ENCODE measurements at places on chromosomes 7 and 10.

- DNase-seq: no peak
These were observed 135.1 kb downstream of the DPY19L1 start for GRCh38 chr7:34902182-34902581.

GRCh38 chr10:89633484-89633883, 11.6 kb downstream of the PANK1 start:
- DNase-seq: no peak

DNA sequence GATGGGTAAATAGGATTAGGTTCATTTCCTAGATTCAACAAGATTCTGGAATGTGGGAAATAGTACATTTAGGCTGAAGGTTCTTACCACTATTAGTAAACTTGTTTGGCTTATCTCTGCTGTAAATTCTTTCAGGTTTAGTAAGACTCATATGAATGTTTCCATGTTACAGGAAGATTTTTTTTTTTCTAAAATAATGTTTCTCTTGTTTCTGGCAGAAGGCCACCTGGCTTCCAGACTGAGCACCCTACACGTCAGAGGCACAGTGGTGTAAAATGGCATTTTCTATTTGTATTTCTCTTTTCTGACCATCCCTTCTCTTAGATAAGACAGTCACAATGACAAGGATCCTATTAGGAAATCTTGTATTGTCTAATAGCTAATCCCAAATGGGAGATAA, 22.7 kb upstream of the AASS start:
- no peak for DNase-seq

DNA sequence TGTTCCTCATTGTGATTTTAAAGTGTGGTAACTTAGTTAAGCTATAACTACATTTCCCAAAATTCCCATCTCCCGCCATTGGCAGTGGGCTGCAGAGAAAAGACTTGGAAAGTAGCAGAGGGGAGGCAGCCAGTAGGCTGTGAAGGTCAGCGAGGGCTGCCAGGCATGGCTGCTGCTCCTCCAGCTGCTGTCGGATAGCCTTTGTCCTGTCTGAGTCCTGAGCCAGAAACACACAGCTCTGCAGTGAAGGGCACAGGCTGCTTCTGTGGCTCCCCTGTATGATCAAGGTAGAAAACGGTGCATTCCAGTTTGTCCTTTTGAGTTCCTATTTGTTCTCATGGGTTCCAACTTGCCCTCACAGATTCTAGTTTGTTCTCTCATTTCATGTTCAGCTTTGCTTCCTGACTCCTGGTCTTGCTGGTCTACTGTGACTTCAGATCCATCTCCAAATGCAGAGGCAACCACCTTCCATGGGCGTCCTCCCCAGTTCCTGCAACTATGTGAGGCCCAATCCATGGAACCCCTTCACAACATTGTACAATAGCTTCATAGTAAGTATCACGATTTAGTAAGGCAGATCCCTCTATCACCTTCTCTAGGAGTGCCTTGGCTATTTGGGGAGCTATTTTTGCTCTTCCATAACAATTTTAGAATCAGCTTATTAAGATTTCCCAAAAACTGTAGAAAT, 31.7 kb downstream of the SYPL1 start:
- no peak for DNase-seq

- no peak for DNase-seq
These were observed 253.6 kb upstream of the NPVF start for GRCh38 chr7:25481891-25482290.

GRCh38 chr7:149883452-149883861, 9.7 kb downstream of the ATP6V0E2 start:
- DNase-seq: no peak

DNA sequence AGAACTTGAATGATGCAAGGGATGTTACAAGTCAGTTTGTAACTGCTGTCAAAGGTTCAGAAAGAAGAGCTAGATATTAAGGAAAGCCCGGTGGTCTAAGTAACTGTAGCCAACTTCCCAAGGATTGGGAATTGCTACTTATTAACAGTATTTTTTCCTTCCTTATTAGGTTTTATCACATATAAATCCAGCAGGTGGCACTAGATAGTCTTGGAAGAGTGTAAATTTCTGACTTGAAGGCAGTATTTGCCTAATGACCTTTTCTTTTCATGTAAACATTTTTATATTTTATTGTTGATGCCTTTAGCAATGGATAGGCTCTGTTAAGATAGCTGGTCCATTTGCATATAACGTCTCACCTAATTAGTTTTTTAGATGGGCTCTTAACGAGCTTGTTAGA, 51.2 kb downstream of the ANLN start:
- DNase-seq: no peak

- no peak for DNase-seq
These were observed 32.9 kb upstream of the FOXL3 start for GRCh38 chr7:256981-257646.

DNA sequence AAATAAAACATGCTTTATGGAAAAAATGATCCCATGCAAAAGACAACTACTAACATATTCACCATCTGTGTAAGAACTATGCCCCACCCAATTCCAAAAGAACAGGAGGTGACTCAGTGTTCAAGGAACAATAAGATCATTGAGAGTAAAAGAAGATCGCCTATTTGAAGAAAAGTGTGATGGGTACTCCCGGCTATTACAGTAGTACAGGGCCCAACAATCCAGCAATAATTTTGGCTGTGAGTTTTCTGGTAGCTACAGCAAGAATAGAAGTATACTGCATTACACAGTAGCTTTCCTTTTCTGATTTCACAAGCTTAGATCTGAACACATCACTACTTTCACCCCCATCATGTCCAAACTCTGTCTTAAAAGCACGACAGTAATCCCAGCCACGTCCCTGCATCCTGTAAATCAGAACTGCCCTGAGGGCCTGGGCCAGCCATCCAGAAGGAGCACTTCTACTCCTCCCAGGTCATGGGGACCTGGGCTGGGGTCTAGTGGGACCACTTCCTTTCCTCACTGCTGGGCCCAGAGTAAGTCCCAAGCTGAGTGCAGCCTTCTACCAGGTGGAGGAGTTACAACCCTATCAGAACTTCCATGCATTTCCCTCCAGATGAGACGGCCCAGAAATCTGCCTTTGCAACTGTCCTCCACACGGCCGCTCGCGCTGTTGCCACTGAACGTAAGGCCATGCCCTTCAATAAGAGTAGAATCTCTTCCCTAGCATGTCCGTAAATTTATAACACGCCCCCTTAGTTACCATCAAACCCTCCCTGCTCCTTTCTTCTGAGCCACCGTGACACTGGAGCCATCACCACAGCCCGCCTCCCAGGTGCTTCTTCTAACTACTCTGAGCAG, 7.9 kb downstream of the ESYT2 start:
- no peak for DNase-seq

GRCh38 chr7:106376026-106376799, 91.4 kb upstream of the NAMPT start:
- DNase-seq: no peak

GRCh38 chr7:84112771-84113170, 81.8 kb downstream of the SEMA3A start:
- DNase-seq: no peak

GRCh38 chr10:68826764-68827591, at the start of gene STOX1:
TSS of gene STOX1 (plus strand) at chr10:68827531. CDS start at chr10:68827624, 93 bp downstream.
- peak; percentile 22 for DNase-seq

DNA sequence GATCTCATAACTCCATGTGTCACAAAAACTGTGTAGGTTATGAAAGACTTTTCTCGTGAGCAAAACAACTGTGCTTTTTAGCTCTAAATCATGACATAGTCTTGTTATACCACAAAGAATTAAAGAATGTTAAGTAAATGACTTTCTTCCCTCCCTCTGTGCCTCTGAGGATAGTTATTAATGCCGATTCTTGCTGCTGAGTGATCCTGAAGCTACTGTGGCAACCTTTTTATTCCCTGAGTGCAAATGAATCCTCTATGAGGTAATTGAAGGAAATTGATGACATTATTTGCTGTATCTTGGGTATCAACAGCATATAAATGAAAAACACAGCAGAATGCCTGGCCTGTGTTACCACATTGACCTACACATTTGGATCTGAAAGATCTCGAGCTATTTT, 142.2 kb upstream of the HDAC9 start:
- DNase-seq: no peak

- DNase-seq: no peak
These were observed 190.2 kb upstream of the HPS1 start for GRCh38 chr10:98636921-98637329.

- DNase-seq: no peak
These were observed 639.5 kb downstream of the LRMDA start for GRCh38 chr10:76070916-76071315.

GRCh38 chr10:30371954-30372353, 22.9 kb upstream of the MTPAP start:
- DNase-seq: no peak

DNA sequence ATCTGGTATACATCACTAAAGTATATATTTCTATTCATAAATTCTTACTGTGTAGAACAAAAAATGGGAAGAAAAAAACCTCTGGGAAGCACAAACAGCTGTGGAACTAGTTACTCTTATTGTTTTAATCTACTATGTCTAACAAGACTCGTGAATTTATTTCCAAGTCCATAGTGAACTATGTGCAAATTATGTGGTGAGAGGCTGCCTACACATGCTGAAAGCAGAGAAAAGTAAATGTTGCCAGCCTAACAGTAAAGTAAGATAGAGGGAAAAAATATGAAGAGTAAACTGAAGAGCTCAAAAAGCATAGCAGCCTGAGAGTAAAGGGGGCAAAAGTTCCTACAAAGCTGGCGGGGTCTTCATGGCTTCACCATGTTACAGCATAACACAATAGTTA, 3.0 kb downstream of the GDI2 start:
- DNase-seq: no peak

- DNase-seq: no peak
These were observed 4.4 kb downstream of the ZNF32 start for GRCh38 chr10:43644252-43644651.

GRCh38 chr7:133428876-133429275, 176.0 kb downstream of the EXOC4 start:
- DNase-seq: no peak

DNA sequence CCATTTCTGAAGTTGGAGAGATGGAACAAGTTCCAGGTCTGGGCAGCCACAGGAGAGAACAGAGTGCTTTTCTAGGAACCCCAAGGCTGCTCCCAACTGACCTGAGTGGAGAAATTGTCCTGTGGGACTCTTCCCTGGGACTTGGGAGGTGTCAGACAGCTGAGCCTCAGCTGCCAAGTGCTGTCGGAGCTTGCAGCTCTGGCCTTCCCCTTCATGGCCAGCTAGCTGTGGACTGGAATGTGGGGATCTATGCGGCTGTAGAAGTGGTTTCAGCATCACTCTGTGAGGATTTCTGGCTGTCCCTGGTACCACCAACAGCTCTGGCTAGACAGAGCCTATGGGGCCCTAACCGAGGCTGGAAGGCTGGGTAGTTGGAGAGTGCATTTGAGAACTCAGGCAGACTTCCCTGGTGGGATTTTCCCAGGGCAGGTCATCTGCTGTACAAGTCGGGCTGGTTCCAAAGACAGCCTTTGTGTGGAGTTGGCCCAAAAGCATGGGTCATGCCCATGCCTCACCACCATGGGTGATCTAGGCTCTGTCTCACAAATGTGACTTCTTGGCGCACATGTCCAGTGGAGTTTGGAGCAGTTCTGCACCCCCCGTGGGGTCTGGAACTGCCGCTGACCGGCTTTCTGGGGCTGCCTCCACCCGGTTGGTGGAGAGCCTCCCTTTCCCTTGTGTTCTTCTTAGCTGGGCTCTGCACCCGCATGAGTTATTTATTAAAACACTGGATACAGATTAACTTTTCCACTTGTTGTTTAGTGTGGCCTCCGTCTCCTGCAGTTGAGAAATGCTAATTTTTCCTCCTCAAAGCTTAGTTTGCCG, 10.9 kb downstream of the SUFU start:
- peak; percentile 47 for DNase-seq

- DNase-seq: no peak
These were observed 9.7 kb downstream of the EIF4H start for GRCh38 chr7:74183653-74184450.

DNA sequence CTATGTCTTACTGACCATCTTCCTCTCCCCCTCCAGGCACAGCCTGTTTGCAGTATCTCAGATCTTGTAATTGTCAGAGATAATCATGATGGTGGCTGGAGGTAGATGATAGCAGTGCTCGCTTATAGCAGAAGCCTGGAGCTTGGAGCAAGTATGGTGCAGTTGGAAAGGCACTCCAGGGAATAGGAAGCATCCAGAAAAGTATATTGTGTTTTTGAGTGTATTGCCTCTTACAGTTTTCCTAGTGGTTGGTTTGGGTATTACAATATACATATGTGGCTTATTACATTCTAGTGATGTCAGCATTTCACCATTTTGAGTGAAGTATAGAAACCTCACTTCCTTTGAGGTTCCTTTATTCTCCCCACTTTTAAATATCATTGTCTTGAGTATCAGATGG, 101.5 kb downstream of the STK31 start:
- no peak for DNase-seq

GRCh38 chr10:132630666-132631337, 93.2 kb downstream of the INPP5A start:
- no peak for DNase-seq

- DNase-seq: peak; percentile 6
These were observed 120.8 kb upstream of the NANOS1 start for GRCh38 chr10:118908557-118909256.

DNA sequence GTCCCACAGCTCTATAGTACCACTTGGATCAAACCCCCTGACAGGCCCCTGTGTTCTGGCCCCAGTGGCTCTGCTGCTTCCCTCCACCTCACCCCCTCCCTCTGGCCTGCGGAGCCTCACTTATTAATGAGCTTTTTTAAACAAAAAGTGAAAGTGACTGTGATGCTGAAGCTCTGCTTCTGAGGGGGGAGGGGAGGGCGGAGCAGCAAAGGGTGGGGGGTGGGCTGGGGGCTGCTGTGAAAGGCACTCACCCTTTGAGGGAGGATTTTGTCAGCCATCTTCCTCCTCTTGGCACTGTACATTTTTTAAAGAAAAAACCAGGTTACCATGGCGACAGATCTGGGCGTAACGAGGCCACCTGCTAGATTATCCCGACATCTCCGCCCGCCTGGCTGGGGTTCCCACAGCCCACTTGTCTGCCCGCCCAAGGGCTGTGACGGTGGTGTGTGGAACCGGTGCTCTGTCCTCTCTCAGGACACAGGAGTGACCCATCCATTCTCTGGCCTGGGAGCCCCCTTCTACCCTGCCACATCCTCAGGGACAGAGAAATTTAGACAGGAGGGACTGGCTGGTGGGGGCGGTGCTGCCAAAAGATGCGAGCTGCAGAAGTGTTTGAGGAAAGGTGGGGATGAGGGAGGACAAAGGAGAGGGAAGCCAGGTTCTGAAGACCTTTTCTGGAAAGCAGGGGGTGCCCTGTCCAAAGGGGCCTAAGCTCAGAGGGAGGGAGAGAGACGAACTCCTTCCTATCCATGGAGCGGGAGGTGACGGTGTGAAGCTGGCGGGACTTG, 4.9 kb downstream of the SMARCD3 start:
- no peak for DNase-seq

GRCh38 chr7:131849472-131849871, 293.0 kb upstream of the PODXL start:
- no peak for DNase-seq

DNA sequence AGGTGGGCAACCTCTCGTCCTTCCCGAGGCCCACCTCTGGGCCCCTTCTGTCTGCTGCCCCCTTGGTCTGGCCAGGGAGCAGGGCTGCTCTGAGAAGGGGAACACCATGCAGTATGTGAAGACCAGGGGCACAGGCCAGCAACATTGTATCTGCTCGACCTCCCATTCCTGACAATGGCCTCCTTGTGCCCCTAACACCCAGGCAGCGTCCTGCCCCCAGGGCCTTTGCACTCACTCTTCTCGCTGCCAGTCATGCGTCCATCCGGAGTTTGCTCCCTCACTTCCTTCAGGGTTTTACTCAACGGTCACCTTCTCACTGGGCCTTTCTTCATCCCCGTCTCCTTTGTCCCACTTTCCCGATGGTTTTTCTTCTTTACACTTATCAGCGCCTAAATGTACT, 232.9 kb upstream of the GRB10 start:
- no peak for DNase-seq

All from C1 segment of cervical spinal cord (tissue), 14 donors.